ENCODE measurements at places on chromosomes 4 and X.

DNA sequence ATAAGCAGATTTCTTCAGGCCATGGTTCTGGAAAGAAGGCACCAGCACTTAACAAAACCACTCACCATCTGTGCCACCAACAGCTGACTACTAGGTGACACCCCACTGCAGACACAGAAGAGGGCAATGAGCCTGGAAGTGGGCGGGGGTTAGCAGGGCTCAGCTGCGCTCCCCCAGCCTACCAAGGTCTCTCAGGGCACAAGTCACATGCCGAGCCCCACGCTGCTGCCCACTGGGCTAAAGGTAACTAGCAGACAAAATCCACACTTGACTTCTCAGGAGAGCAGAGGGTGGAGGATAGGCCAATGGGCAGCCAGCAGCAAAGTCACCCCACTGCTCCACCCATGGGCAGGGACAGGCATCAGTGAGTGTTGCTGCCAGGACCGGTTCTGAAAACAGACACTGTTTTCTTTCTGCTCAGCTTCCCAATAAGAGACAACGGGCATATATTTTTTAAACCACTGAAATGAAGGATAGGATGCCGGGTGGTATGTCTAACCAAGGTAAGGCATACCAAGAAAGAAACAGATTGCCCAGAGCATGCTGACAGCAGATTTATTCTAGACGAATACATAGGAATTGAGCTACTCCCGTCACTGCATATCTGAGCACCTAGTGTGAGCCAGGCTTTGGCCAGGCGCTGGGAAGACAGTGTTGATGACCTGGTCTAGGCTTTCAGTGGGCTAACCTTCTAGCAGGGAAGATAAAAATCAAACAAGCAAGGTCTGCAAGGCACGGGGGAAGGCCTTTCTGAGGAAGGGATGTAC, 20.1 kb downstream of the ACSL1 start:
- DNase-seq: no peak

GRCh38 chrX:109264878-109265277, 217.0 kb downstream of the GUCY2F start:
- no peak for DNase-seq

DNA sequence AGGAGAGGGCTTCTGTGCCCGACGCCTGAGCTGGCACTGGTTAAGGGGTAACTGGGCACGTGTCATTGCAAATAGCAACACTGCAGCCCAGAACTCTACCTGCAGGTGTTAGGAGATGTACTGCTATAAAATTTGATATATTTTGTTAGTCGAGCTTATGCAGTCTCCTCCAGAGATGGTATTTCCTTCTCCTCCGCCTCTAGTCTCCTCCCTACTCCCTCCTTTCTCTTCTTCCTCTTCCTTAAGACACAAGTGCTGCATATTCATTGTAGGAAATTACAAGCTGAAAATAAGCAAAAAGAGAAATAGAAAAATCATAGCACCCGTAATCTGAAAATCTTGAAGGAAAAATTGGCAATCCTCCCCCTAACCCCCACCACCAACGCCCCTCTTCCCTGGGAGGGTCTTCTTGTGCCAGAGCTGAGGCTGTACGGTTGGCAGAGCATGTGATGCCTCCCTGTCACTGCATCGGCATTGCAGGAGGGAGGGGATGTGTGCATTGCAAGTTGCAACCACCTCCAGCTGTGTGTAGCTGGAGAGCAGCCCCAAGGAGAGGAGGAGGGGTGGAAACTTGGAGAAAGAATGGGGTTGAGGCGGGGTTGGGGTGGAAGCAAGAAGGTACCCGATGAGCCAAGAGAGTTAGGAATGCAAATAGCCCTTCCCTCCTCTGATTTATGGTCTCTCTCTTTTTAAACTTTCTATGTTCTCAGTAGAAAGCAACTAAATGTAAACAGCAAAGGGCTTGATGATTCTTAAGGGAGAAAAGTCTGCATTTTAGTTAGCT, 48.3 kb upstream of the MND1 start:
- no peak for DNase-seq

DNA sequence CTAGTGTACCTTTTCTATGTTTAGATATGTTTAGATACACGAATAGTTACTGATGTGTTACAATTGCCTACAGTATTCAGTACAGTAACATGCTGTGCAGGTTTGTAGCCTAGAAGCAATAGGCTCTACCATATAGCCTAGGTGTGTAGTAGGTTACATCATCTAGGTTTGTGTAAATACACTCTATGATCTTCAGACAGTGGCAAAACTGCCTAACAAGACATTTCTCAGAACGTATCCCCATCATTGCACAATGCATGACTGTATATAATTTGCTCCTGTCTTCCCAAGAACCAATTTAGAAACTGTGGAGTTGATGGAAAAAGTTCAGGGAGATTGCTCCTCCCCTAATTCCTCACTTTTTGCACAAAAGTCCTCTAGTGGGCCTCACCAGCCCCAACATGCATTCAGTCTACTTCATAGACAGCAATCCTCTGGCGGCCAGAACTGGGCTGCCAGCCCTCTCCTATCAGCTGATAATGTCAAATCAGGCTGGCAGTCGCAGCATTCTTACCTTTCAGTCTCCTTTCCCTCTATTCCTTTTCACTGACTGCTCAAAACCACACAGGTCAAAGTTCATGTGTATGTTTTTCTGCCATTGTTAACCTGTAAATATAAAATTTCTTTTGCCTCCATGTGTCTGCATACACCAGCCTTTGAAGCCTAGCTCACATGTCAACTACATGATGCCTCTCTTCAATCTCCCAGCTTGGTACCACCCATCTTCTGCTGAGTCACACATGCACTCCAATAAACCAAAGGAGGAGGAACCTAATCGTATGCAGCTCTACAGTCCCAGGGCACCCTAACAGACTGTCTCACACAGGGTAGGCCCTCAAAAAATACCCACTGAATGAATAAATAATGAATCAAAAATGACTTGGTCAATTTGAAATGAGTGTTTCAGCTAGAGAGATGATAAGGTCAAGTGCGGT, 32.0 kb downstream of the BCLAF3 start:
- DNase-seq: no peak

GRCh38 chr4:113560579-113560978, 201.0 kb downstream of the CAMK2D start:
- no peak for DNase-seq

- DNase-seq: no peak
Observed at GRCh38 chrX:47802589-47802988, 34.1 kb upstream of the ZNF81 start.

DNA sequence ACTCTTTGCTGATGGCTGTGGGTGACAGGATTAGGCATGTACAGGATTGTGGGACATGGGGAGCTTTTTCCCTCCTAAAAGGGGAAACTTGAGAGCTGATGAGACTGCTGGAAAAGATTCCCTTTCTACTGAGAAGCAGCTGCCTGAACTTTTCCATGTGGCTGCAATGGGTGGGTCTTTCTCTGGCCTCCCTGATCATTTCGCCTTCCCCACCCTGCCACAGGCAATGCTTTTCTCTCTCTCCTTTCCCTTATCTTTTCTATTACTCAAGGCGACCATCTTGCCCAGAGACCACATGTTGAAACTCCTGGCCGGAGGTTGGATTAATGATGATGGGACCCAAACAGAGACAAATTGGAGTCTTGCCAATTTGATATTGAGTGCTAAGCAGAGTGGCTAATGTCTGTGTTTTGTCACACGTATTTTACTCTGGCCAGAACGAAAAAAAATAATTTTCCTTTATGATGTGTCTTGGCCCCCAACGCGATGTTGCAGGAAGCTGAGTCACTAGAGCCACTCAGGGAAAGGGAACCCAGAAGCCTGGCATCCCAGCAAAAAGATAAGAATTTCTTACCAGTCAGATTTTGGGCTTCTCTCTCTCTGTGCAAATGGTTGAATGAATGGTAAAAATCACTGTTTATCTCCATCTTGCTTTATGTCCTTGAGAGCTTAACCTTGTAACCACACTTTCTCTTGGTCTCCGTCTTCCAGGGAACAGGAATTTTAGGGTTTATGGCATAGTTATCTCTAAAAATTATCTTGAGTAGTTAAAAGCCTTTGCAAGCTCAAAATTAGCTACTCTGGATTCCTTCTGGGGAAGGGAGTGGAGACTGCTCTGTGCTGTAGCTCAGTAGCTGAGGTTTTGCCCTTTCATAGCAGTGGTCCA, 19.4 kb upstream of the ATP8A1 start:
- DNase-seq: no peak

DNA sequence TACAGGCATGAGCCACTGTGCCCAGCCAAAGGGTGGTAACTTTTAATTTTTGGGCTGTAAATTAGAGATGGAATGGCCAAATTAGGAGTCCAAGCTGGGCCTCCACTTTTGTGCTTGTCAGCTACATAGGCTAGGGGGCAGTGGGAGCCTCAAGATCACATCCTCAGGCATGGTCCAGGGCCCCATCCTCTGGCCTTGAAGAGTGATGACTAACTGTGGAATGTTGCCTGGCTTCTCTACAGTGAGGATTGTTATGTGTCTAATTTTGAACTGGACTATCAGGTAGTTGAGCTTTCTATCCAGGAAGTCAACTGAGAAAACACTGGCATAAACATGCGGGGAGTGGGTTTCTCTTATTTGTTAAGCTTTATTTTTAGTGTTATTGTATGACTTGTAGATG, 33.0 kb downstream of the CCNG2 start:
- no peak for DNase-seq

DNA sequence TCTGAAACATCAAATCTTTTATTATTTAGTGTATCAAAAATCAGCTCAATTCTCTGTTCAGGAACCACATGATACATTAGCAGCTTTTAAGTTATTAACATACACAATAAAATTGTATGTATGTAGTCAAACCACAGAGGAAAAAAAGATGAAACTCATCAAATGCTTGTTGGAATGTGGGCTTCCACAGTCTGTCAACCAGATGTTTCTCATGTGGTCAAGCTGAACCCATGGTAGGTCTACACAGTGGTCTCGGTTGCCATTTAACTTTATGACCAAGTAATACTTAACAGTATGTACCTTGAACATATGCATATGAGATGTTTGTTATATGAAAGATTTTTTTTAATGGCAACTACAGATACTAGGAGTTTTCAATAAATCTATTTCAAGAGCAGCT, 427.8 kb downstream of the IL15 start:
- no peak for DNase-seq

GRCh38 chr4:66273110-66273509, 602.8 kb upstream of the EPHA5 start:
- no peak for DNase-seq

- peak; percentile 85 for DNase-seq
Observed at GRCh38 chr4:112231779-112232713, at the start of gene AP1AR. Gene AP1AR, plus strand, starts transcription at chr4:112231787. Its CDS starts 305 bp downstream, at chr4:112232092.

DNA sequence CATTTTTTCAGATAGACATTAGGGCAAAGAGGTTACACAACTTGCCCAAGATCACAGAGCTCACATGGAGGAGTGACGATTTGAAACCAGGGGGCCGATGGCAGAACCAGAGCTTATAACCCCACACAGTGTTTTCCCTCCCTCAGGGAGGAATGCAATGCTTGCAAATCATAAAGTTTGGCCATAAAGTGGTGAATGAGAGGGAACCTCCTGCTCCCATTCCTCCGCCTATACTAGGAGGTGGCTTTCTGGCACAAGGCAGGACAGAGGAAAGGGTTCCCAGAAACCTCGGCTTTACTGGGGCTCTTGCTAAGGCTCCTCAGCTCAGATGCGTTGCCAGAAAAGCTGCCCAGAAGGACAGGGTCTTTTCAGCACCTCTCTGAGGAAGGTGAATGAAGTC, 19.3 kb downstream of the TMEM154 start:
- no peak for DNase-seq

- DNase-seq: no peak
Observed at GRCh38 chr4:112978691-112979472, 70.6 kb upstream of the ANK2 start.

DNA sequence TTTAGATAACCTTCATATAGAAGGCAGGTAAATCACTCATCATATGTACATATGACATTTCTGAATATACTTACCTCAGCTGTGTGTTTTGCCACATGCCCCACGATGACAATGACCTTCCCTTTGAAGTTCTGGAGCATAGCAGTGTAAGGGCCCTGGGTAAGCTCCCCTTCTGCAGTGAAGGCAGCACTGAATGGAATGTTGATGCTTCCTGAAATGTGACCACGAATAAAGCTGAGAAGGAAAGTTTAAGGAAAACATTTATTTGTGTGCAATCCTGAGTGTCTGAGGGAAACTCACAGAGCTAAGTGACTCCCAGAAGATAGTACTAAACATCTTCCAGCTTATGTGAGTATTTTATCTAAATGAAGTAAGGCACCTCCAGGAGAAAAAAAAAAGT, 200.1 kb downstream of the NPNT start:
- DNase-seq: no peak

DNA sequence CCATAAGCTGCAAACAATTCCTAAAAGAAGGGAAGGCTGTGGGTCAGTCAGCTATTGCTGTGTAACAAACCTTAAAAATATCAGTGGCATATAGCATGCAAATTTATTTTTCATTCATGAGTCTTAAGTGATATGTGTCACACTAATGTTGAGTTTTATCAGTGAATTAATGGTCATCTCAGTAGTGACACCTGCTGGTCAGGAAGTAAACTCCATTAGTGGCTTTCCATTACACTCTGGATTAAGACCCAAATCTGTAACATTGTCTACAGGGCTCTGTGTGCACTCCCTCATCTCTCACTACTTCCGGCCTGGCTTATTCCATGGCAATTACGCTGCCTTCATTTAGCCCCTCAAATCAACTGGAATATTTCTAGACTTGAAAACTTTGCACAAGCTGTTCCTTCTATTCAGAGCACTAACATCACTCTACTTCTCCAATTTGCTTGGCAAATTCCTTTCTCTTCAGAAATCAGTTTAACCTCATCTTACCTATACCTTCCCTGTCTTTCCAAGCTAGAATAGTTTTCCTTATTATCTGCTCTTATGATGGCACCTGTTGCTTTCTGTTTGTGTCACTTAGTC, 217.3 kb upstream of the TAPT1 start:
- peak; percentile 21 for DNase-seq

DNA sequence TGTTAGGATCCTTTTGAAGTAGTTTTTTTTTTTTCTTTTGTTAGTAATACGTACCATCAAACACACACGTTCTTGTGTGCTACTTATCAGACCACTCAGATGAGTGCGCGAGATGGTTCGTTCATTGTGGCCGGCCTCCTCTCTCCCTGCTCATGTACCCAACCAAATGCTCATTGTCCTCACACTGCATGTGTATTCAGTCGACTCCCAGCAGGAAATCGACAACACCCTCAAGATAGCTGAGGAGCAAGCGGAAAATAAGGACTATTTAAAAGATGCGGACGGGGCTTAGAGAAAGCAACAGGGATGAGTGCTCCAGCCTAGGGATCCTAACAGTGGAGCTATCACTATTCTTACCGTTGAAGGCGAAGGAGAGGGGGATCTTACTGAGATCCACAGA, 72.9 kb upstream of the GUCY1A1 start:
- DNase-seq: no peak

DNA sequence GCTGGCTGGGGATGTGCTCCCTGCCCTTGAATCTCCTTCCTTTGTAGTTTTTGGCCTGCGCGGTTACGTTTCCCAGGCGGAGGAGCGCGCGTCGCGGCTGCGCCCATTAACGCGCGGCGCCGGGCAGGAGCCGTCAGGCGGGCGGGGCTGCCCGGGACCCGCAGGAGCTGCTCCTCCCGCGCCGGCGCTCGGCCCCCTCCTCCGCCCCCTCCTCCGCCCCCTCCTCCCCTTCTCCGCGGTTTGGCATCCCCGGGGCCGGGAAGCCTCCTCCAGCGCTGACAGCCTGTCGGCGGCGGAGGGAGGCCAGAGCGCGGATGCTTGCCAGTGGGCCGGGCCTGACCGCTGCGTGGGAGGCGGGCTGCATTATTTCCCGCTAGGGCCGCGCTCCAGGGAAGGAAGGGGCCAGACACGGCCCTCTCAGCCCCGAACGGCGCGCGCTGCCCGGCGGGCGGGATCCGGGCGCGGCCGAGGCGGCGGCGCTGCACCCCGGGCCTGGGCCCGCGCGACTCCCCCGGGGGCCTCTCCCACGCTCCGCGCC, at the start of gene DCLK2:
Gene DCLK2 (plus strand): TSS at position 405 of the 538 bp plus-strand sequence. CDS start 583 bp downstream, outside the sequence.
- peak; percentile 76 for DNase-seq

GRCh38 chrX:43718956-43719355, 62.9 kb downstream of the MAOA start:
- no peak for DNase-seq
